RPMI7951 (cell line): ENCODE measurements at places on chromosomes 13 and 19. TPM values are rescaled to one million over a fixed set of nuclear protein-coding genes. Genes with fewer than 3 reads are reported as not detected.

The OR7A5 gene
- total RNA-seq: not detected in 2 replicates

The ICAM4 gene
- total RNA-seq: 0.24 and 0.39 TPM in 2 replicates

The ZNF264 gene
- 14.1 and 20.7 TPM in 2 replicates for total RNA-seq

The MBD3L3 gene
- total RNA-seq: not detected in 2 replicates

The CNFN gene
- 1.1 TPM in 1 of 2 replicates, not detected in the other for total RNA-seq

The TMEM59L gene
- not detected in 2 replicates for total RNA-seq

The MBD3L4 gene
- not detected in 2 replicates for total RNA-seq

The PRR36 gene
- not detected in 2 replicates for total RNA-seq

The SOX1 gene
- not detected in 2 replicates for total RNA-seq

The TMEM238 gene
- not detected in 2 replicates for total RNA-seq

The CDC42EP5 gene
- total RNA-seq: 1.1 and 1.7 TPM in 2 replicates

The GPR12 gene
- not detected in 2 replicates for total RNA-seq

The MRPL34 gene
- total RNA-seq: 77.3 and 79.5 TPM in 2 replicates

The SLC25A41 gene
- total RNA-seq: not detected in 2 replicates

The MCEMP1 gene
- total RNA-seq: not detected in 2 replicates

The FFAR1 gene
- not detected in 2 replicates for total RNA-seq

The ZNF480 gene
- 8.7 and 10.8 TPM in 2 replicates for total RNA-seq

The ADAMTS10 gene
- total RNA-seq: not detected in 2 replicates

The KLK15 gene
- total RNA-seq: not detected in 2 replicates

The MEF2B gene
- not detected in 2 replicates for total RNA-seq

The DACT3 gene
- total RNA-seq: 2.2 and 3.3 TPM in 2 replicates

The ZNF350 gene
- total RNA-seq: 7.7 and 8.8 TPM in 2 replicates

The PDX1 gene
- not detected in 2 replicates for total RNA-seq

The ODAD3 gene
- 2.3 and 3.1 TPM in 2 replicates for total RNA-seq

The RAP2A gene
- 27.7 and 28.2 TPM in 2 replicates for total RNA-seq

The ZNF575 gene
- total RNA-seq: 0.20 TPM in 1 of 2 replicates, not detected in the other

The TSSK6 gene
- total RNA-seq: 0.68 and 0.96 TPM in 2 replicates

The F2RL3 gene
- 4.6 and 13.9 TPM in 2 replicates for total RNA-seq

The C5AR1 gene
- not detected in 2 replicates for total RNA-seq

The CAPS gene
- 1.6 and 1.8 TPM in 2 replicates for total RNA-seq

The B3GNT3 gene
- total RNA-seq: 0.10 and 0.12 TPM in 2 replicates

The CACNG8 gene
- under 0.01 and 0.10 TPM in 2 replicates for total RNA-seq

The MYO1F gene
- total RNA-seq: 0.36 and 0.49 TPM in 2 replicates

The KLK1 gene
- total RNA-seq: not detected in 2 replicates

The ZNF761 gene
- 15.4 and 16.7 TPM in 2 replicates for total RNA-seq

The PLA2G4C gene
- 5.9 and 6.8 TPM in 2 replicates for total RNA-seq

The TLE6 gene
- 0.84 and 3.9 TPM in 2 replicates for total RNA-seq

The FGF21 gene
- total RNA-seq: not detected in 2 replicates

The EFNB2 gene
- total RNA-seq: 11.6 and 14.3 TPM in 2 replicates

The ZNF154 gene
- not detected in 2 replicates for total RNA-seq

The REEP6 gene
- 3.3 and 4.2 TPM in 2 replicates for total RNA-seq

The ELSPBP1 gene
- not detected in 2 replicates for total RNA-seq

The HIF3A gene
- total RNA-seq: under 0.01 TPM in 1 of 2 replicates, not detected in the other

The TNFSF9 gene
- total RNA-seq: 0.29 and 0.96 TPM in 2 replicates

The CNMD gene
- not detected in 2 replicates for total RNA-seq

The ZNF681 gene
- 2.3 and 3.8 TPM in 2 replicates for total RNA-seq

The ZNF497 gene
- 0.12 and 0.29 TPM in 2 replicates for total RNA-seq

The VSTM2B gene
- total RNA-seq: not detected in 2 replicates

The TOMM40 gene
- total RNA-seq: 75.2 and 141 TPM in 2 replicates

The TMC4 gene
- 3.8 TPM in 1 of 2 replicates, not detected in the other for total RNA-seq

The ERICH6B gene
- total RNA-seq: not detected in 2 replicates

The NKG7 gene
- total RNA-seq: not detected in 2 replicates

The IFNL1 gene
- total RNA-seq: not detected in 2 replicates

The ZNF83 gene
- total RNA-seq: 32.5 and 43.1 TPM in 2 replicates

The NCCRP1 gene
- total RNA-seq: 0.10 and 0.12 TPM in 2 replicates
